ENCODE measurements at places on chromosomes 16 and 17.

DNA sequence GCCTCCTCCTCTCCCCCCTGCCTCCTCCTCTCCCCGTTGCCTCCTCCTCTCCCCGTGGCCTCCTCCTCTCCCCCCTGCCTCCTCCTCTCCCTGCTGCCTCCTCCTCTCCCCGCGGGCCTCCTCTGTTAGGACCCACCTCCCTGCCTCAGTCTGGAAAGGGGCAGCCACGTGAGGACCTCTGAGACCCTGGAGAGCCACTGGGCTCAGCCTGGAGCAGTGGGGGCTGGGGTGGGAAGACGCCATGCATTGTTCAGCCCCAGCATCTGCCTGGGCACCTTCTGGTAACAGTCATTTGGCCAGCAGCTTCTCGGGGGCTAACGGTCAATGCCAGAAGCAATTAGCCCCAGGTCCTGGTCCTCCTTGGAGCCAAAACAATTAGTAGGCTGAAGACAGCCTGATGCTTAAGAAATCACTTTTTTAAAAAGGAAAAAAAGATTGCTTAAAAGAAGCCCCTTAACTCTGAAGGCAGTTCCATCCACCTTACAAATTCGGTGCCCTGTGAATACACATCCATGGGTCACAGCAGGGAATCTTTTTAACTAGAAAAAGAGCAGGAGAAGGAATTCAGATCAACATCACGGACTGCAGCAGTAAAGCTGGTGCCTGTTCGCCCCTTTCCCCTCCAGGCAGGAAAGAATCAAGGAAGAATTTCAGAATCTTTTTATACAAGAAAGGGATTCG, 29.8 kb downstream of the NXN start:
- DNase-seq = no peak

DNA sequence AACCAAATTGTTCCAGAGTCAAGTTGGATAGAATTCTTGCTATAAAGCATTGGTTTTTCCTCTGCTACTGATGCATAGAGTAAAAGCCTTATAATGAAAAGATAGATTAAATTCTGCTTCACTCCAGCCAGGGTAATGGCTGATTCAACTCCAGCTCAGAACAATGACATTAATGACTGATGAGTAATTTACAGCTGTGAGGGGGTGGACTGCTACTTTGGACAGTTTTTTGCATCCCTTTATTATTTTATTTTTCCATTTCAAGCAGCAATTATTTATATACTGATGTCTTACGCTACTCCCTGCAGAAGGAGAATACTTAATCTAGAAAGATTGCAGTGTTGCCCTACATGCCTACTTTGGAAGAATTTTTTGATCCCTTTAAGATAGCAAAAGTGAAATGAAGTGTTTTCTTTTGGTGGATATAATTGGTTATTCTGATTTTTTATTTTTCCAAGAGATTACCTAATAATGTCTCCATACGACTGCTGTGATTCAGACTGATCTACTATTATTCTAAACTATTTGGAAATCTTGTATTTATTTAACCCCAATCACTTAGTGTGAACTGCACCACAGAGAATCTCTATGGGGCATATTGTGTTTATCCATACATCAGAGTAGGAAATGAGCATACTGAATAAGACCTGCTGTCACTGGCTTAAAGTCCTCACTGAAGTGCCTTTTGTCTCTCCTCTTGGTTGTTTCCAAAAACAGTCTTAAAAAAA, 149.5 kb downstream of the TRIM37 start:
- DNase-seq = no peak

GRCh38 chr17:62780269-62780668, 27.8 kb downstream of the MARCHF10 start:
- no peak for DNase-seq

- DNase-seq = no peak
These were observed 190.9 kb downstream of the HS3ST3A1 start for GRCh38 chr17:13410874-13411273.

GRCh38 chr16:84599521-84600202, 18.2 kb downstream of the COTL1 start:
- DNase-seq = no peak

GRCh38 chr17:63675231-63675606, 24.7 kb downstream of the LIMD2 start:
- no peak for DNase-seq

GRCh38 chr17:10200016-10200415, 1.6 kb upstream of the GAS7 start:
- no peak for DNase-seq

DNA sequence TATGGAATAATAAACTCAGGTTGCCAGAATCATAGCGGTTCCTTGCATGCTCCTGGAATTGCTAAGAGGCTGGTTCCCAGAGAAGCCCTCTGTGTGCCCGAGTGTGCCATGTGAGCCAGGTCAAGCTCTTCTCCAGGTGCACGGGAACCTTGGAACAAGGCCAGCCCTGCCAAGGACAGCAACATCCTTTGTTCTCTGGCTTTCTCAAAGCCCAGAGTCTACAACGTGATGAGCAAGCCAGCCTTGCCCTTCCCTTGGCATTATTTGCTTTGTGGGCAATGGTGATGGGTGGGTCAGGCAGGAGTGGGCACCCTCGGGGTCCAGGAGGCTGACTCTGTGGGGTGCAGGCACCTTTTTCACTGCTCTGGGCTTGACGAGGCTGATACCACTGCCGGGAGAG, 14.2 kb upstream of the SEC14L1 start:
- no peak for DNase-seq

- no peak for DNase-seq
These were observed 11.1 kb downstream of the SHISA6 start for GRCh38 chr17:11252146-11252545.

Measured in GM12891 (cell line).